MCF 10A (cell line): ENCODE measurements at places on chromosomes 5 and 9. TPM values are rescaled to one million over a fixed set of nuclear protein-coding genes. Genes with fewer than 3 reads are reported as not detected.

GFI1B gene
- total RNA-seq, result not detected in 2 replicates

MELK gene
- 25.6 and 33.3 TPM in 2 replicates for total RNA-seq

TOR1A gene
- total RNA-seq, result 33.6 and 40.4 TPM in 2 replicates

CHSY3 gene
- 0.82 and 1.2 TPM in 2 replicates for total RNA-seq

SLC6A18 gene
- not detected in 2 replicates for total RNA-seq

NTNG2 gene
- total RNA-seq, result 0.44 TPM in 1 of 2 replicates, not detected in the other

ADGRD2 gene
- not detected in 2 replicates for total RNA-seq

IFNK gene
- not detected in 2 replicates for total RNA-seq

NRG2 gene
- 0.23 TPM in 1 of 2 replicates, not detected in the other for total RNA-seq

OTP gene
- not detected in 2 replicates for total RNA-seq

MVB12B gene
- 4.1 and 5.5 TPM in 2 replicates for total RNA-seq
